ENCODE measurements at places on chromosomes 3 and 15. TPM values are rescaled to one million over a fixed set of nuclear protein-coding genes. Genes with fewer than 3 reads are reported as not detected.

Gene CIDEC
- total RNA-seq, result not detected

DNA sequence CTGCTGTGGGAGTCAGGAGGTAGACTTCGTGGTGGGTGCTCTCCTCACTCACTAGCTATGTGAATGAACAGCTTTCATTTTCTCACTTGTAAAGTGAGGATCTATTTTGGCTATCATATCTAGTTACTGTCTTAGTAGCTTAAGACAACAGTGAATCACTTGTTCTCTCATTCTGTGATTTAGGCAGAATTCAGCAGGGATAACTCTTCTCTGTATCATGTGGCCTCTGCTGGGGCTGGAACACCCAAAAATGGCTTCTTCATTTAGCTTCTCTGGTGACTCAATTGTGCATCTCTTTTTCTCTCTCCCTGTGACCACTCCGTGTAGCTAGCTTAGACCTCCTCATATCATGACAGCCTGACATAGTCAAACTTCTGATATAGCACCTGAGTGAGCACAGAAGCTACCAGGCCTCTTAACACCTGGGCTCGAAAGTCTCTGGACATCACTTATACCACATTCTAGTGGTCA, 68.4 kb downstream of the BFSP2 start:
- peaks cover 17% of the 10 kb centered on the region for H3K27me3 ChIP-seq
- no peaks in the 10 kb centered on the region for H3K36me3 ChIP-seq
- no peak overlapping the region for H3K27ac ChIP-seq
- H3K4me1 ChIP-seq, result peaks cover 17% of the 10 kb centered on the region

DNA sequence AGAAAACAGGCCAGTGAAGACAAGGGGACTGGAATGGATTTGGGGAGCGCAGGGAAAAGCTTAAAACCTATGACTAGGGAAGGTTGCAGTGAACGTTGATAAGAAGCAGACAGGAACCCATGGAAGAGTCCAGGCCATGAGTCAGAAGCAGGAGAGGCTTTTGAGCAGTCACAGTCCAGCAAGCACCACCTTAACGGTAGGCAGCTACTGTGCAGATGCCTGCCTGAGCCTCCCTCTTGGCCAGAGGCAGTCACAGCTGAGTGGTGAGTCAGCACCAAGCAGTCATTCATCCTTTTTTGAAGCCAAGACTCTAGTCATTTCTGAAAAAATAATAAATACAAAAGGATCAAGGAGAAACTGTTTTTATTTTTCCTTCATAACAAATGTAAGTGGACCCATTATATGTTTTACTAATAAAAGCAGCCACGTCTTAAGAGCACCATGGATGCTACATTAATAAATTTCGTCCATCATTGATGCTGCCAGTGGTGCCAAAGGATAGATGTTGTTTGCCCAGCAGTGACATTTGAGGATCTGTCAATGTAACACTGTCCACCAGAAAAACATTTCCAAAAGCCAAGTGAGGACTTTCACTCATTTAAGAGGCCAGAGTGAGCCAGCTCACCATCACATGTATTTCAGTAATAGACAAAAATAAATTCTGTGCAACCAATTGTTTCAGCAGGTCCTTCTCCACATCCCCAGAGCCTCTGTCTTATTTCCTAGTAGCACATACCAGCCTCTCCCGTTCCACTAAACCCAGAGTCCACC, 42.1 kb upstream of the ACTC1 start:
- no peak overlapping the region for H3K27ac ChIP-seq
- H3K36me3 ChIP-seq, result no peaks in the 10 kb centered on the region
- H3K4me3 ChIP-seq, result no peak overlapping the region
- H3K27me3 ChIP-seq, result no peaks in the 10 kb centered on the region
- DNase-seq, result no peak
- H3K4me1 ChIP-seq, result no peaks in the 10 kb centered on the region

- H3K36me3 ChIP-seq, result no peaks in the 10 kb centered on the region
- no peak for DNase-seq
- no peak overlapping the region for H3K4me3 ChIP-seq
- H3K27ac ChIP-seq, result peak overlapping the region; percentile 21
Observed at GRCh38 chr3:49668414-49668797, 5.7 kb upstream of the APEH start.

- no peaks in the 10 kb centered on the region for H3K27me3 ChIP-seq
- H3K36me3 ChIP-seq, result no peaks in the 10 kb centered on the region
- H3K4me3 ChIP-seq, result no peak overlapping the region
- H3K27ac ChIP-seq, result no peak overlapping the region
- DNase-seq, result no peak
Observed at GRCh38 chr3:135487261-135487660, 478.3 kb upstream of the PPP2R3A start.

DNA sequence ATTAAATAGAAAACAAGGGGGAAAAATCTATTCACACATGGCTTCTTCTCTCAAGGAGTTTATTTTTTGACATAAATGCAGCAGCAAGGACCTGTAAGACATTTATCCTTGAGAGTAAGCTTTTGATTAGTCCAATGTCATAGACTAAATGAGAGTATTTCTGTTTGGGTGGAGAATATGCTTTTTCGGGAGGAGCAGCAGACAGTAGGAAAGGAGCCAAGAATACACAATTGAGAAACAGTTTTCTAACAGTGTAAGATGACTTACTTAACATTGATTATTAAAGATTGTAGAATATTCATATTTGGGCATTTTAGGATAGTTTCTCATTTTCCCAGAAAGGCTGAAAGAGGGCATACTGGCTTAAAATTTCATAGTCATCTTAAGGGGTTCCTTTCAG, 65.9 kb upstream of the PAQR5 start:
- 0 out of 2 replicates have a peak, but pooled peaks cover 3% of the 10 kb centered on the region for H3K36me3 ChIP-seq
- no peaks in the 10 kb centered on the region for H3K4me1 ChIP-seq
- H3K27ac ChIP-seq, result no peak overlapping the region
- no peak for DNase-seq
- no peaks in the 10 kb centered on the region for H3K27me3 ChIP-seq

- H3K36me3 ChIP-seq, result no peaks in the 10 kb centered on the region
- H3K4me1 ChIP-seq, result peaks cover 47% of the 10 kb centered on the region
- H3K27me3 ChIP-seq, result no peaks in the 10 kb centered on the region
Observed at GRCh38 chr3:195084746-195085145, 186.2 kb downstream of the XXYLT1 start.

DNA sequence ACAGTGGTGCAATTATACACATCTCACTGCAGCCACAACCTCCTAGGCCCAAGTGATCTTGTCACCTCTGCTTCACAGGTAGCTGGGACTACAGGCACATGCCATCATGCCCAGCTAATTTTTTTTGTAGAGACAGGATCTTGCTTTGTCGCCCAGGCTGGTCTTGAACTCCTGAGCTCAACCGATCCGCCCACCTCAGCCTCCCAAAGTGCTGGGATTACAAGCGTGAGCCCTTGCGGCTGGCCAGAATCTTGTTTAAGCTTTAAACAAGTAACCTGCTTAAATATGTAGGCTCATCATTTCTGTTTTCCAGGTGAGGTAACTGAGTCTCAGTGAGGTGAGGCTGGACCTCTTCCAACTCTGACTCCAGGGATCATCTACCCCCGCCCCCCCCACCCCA, 7.7 kb upstream of the PSTPIP1 start:
- no peaks in the 10 kb centered on the region for H3K27me3 ChIP-seq
- H3K4me1 ChIP-seq, result peaks cover 9% of the 10 kb centered on the region
- H3K27ac ChIP-seq, result no peak overlapping the region
- H3K36me3 ChIP-seq, result no peaks in the 10 kb centered on the region
- DNase-seq, result peak; percentile 8
- no peak overlapping the region for H3K4me3 ChIP-seq

DNA sequence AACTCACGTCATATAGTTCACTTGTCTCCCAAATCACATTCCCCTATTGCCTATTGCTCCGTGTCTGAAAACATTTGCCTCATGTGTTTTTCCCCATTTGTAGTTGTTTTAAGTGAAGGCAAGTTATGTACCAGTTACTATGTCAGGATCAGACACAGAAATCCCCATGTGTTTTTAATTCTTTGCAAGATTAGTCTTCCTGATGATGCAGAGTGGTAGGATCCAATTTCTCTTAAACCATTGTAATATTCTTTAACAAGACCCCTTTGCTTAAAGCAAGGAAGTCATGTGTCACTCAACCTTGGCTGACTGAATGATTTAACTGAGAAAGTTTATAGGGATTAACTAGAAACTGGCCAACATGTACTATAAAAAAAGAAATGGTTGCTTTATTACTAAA, 164.4 kb downstream of the OPA1 start:
- no peak for DNase-seq
- no peak overlapping the region for H3K27ac ChIP-seq
- peaks cover 40% of the 10 kb centered on the region for H3K36me3 ChIP-seq
- H3K27me3 ChIP-seq, result peaks cover 6% of the 10 kb centered on the region
- no peak overlapping the region for H3K4me3 ChIP-seq
